WTC11 (cell line): ENCODE measurements at places on chromosomes 4 and X.

DNA sequence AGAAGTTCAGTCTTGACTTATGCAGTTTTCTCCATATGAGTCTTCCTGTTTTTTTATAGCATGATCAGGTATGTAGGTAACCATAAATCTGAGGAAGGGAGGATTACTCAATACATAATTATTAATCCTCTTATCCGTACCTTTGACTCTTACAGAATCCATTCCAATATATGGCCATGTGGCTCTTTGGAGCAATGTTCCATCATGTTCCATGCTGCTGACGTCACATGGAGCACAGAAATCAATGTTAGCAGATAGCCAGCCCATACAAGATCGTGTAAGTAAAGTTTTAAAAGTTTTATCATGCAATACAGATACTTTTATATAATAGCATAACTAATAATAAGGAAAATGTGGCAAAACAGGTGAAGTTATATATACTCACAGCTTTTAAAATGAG, 19.6 kb downstream of the IL15 start:
- DNase-seq, result no peak

GRCh38 chr4:16745009-16745635, 153.3 kb downstream of the LDB2 start:
- no peak for DNase-seq

GRCh38 chr4:102137217-102137616, 208.1 kb downstream of the SLC39A8 start:
- no peak for DNase-seq

- DNase-seq, result no peak
These were observed 230.9 kb upstream of the TEX13A start for GRCh38 chrX:105451401-105451800.
